RPMI7951 (cell line): ENCODE measurements at places on chromosomes 12 and 14.

- no peak for DNase-seq
These were observed 104.7 kb downstream of the ZNF664 start for GRCh38 chr12:124077701-124078100.

- DNase-seq: peak; percentile 56
These were observed 31.4 kb downstream of the TMEM233 start for GRCh38 chr12:119624966-119625365.

- no peak for DNase-seq
These were observed 54.1 kb upstream of the BEGAIN start for GRCh38 chr14:100641274-100641860.

- no peak for DNase-seq
These were observed 11.0 kb downstream of the DLST start for GRCh38 chr14:74892745-74893144.

GRCh38 chr12:38465020-38465419 lies 148.4 kb downstream of the ALG10B start:
- no peak for DNase-seq

DNA sequence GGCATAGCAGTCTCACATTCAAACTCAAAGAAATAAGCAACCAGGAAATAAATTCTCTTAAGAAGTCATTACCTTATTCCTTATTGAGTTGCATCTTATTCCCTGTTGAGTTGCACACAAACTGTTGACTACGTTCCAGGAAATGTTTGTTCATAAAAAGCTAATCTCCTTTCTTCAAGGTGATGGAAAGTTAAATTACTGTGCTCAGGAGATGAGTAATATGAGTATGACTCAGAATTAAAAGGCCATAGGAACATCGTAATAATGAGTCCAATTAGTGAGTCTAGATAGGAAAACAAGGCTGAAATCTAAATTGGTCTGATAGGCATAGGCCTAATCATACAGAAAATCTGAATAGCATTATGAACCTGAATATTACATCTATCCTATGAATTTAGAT lies 203.1 kb downstream of the SLC2A13 start:
- DNase-seq: no peak

- DNase-seq: peak; percentile 50
These were observed 23.0 kb downstream of the PDE6H start for GRCh38 chr12:14995583-14996425.

GRCh38 chr12:12121061-12121460 lies 50.3 kb downstream of the BCL2L14 start:
- DNase-seq: peak; percentile 9

DNA sequence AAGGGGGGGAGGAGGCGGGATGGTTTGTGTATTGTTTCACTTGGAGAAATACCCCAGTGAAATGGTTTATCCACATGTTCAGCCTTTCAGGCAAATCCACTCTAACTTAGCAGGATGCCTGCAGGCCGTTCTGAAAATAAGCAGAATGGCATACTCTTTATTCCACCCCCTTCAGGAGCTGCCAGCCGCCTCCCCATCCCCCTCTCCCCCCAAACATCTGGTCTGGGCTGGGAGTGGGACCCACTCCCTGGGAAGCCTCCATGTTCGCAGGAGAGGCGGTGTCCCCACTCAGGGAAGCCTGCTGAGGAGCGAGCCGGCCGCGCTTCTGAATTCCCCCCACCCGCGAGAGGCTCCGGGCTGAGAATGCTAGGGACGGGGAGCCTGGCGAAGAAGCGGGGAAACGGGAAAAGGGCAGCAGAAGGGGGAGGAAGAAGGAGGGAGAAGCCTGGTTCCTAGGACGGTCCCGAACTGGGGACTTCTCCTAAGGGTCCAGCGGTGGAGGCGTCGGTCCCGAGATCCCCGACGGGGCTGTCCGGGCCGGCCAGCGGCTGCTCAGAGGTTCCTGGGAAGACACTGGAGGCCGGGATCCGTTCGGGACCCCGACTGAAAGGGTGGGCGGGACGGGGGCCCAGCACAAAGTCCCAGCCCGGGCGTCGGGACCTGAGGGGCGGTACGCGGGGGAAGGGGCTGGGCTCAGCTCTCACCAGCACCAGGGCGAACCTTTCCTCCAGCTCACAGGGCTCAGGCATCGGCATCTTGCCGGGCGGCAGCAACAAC lies 666 bp downstream of the FMNL3 start:
- DNase-seq: peak; percentile 54

- DNase-seq: no peak
These were observed 117.3 kb downstream of the GPR135 start for GRCh38 chr14:59347915-59348314.

- DNase-seq: no peak
These were observed 335.8 kb downstream of the FLRT2 start for GRCh38 chr14:85865701-85866100.

DNA sequence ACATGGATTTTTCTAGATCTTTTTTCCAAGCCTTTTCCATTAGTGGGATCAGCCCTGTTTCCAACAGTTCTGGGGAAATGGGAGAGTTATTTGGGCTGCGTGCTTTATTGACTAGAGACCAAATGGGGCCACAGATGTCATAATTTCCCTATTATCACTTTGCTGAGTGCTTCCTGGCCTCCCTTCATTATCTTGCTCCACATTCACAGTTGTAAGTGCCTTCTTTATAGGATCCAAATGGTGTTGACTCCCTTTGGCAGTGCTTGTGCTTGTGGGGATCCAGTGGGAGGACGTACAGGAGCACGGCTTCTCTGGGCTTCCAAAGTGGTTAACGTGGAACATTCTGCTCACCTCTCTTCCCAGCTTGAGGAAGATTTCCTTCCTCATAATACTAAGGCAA lies 141.0 kb upstream of the RMST start:
- no peak for DNase-seq

DNA sequence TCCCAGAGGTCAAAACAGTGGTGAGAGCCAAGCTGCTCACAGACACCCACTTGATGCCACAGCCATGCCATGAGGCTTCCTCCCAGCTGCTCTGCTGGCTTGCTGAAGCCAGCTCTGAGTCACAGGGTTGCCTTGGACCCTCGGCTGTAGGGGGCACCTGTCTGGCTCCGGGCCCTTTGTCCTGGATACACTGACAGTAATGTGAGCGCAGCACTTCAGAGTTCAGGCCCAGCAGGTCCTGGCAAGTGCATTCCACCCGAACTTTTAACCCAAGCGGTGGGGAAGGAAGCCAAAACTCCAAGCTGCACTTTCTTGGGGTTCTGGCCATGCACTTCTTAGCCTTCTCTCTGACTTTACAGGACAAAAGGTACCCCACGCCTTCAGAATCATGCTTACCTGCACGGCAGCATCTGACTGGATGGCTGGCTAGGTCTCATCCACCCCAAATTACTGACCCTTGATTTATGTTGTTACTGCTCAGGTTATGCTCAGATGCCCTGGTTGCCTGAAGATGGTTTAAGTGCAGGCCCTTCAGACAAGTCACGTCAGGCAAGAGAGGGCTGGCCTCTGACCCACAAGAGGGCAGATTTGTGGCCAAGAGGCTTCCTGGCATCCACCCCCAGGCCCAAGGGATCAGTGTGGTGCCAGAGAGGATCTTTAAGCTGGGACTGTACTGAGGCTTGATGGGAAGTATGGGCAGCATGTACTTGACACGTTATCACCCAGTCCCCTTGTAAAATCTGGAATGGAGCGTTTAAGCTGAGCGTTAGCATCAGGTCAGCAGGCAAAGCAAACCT lies 24.8 kb downstream of the SLC25A29 start:
- no peak for DNase-seq
